ENCODE measurements at places on chromosomes 6 and 20.

GRCh38 chr20:47262365-47263013 is 94.0 kb downstream of the ZMYND8 start:
- no peak for DNase-seq

- peak; percentile 41 for DNase-seq
These were observed 45.5 kb upstream of the SUPT3H start for GRCh38 chr6:45423111-45423823.

DNA sequence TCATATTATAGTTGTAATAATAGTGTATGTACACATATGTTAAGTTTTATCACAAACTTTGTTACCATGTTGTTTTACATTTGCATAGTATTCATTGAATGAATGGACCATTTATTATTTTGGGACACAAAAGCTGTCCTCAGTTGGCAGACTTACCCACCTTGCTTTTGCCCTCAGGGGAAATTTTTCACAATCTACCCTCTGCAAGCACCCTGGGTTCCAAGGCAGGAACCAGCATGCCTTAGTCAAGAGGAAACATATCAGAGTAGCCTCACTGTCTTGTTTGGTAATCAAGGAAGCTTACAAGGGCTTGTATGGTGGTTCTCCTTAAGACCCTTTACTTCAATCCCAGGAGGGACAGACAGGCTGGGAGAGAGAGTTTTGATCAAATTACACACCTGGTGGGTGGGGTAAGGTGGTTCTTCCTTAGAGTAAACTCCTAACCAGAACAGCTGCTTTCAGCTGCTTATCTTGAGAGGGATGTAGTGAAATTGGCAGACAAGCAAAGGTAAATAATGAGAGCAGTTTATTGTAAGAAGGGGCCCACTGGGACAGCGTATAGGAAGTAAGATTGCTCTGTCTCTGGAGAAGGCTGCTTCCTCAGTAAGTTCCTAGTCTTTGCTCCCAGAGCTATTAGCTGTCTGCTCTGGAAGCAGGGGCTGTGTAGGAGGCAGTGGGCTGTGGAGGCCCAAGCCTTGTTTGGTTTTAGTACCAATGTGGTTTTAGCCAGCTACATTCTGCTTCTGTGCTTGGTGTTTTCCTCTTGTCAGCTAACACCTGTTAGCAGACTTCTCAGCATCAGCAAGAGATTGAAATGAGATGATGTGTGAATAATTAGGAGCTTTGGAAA is 31.1 kb downstream of the BRPF3 start:
- DNase-seq: no peak

DNA sequence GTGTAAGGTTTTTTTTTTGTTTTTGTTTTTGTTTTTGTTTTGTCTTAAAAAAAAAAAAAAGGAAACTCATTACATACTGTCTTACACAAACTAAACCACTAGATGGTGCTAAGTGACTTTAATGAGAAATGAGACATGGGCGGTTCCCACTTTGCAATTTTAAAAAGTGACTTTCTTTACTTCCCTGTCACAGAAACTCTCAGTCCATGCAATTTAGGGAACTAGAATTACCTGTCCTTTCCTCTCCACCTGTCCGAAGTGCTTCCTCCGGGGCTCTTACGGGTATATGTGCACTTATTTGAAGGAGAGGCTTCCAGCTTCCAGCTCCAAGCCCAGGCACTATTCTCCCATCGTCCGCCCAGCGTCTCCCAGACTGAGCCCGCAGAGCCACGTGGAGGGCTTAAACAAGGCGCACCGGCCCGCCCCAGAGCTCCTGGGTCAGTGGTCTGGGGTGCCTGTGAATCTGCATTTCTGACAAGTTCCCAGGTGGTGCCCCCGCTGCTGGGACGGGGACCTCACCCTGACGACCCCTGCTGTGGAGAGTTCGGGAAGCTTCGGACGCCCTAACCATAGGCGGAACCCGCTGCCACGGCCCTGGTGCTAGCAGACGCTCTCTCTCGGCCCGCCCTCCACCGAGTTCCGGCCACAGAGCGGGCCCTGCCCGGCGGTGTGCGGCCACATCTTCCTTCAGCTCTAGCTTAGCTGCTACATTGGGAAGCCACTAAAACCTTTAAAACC is 26.1 kb downstream of the BFSP1 start:
- DNase-seq: peak; percentile 80

DNA sequence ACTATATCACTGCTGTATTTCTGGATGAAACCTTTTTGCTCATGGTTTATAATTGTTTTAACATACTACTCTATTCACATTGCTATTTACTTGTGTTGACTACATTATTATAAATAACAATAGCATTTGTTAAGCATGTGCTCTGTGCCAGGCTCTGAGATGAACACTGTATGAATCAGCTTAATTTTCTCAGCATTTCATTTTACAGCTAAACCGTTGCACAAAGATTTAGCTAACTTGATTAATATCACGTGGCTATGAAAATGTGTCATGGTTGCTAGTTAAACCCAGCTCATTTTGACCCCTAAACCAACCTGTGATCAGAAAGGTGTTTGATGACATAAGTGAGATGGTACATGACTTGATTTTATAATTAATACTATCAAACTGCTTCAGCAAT is 77.5 kb downstream of the NCOA7 start:
- no peak for DNase-seq

Measured in suppressor macrophage treated with lipopolysaccharide for 4 hours (primary cell).